Right lobe of liver (tissue), 6 donors: ENCODE measurements at places on chromosomes 16 and 17. TPM values are rescaled to one million over a fixed set of nuclear protein-coding genes. Genes with fewer than 3 reads are reported as not detected.

Gene SPATA22
- total RNA-seq = not detected

Gene CYB561
- 12.3 TPM for total RNA-seq

Gene MMP15
- 24.0 TPM for total RNA-seq

Gene SMIM5
- total RNA-seq = 0.26 TPM

Gene CBFA2T3
- total RNA-seq = 3.4 TPM

Gene ARL5C
- not detected for total RNA-seq

Gene TAC4
- total RNA-seq = not detected

Gene COL1A1
- 109 TPM for total RNA-seq

Gene NAGS
- total RNA-seq = 12.1 TPM

- no peak overlapping the region for H3K27ac ChIP-seq
- no peaks in the 10 kb centered on the region for H3K36me3 ChIP-seq
Observed at GRCh38 chr17:82890339-82890730, 50.5 kb upstream of the ZNF750 start.

GRCh38 chr17:82983510-82984248, 95.7 kb upstream of the METRNL start:
- no peak for DNase-seq
- H3K4me3 ChIP-seq = no peak overlapping the region
- no peaks in the 10 kb centered on the region for H3K36me3 ChIP-seq

- no peak overlapping the region for H3K27ac ChIP-seq
- H3K4me3 ChIP-seq = no peak overlapping the region
Observed at GRCh38 chr16:4805231-4805630, 2.8 kb upstream of the ROGDI start.

- H3K4me3 ChIP-seq = no peak overlapping the region
- H3K27ac ChIP-seq = no peak overlapping the region
- H3K36me3 ChIP-seq = no peaks in the 10 kb centered on the region
- H3K27me3 ChIP-seq = no peaks in the 10 kb centered on the region
Observed at GRCh38 chr17:17103160-17103559, 60.9 kb downstream of the MPRIP start.

- H3K27me3 ChIP-seq = no peaks in the 10 kb centered on the region
- DNase-seq = no peak
- H3K4me1 ChIP-seq = no peaks in the 10 kb centered on the region
- no peak overlapping the region for H3K4me3 ChIP-seq
- no peak overlapping the region for H3K27ac ChIP-seq
Observed at GRCh38 chr17:29061036-29061435, 18.1 kb downstream of the PIPOX start.

GRCh38 chr16:26220894-26221293, 529.1 kb downstream of the HS3ST4 start:
- H3K4me3 ChIP-seq = no peak overlapping the region
- no peak overlapping the region for H3K27ac ChIP-seq
- H3K4me1 ChIP-seq = no peaks in the 10 kb centered on the region
- H3K27me3 ChIP-seq = no peaks in the 10 kb centered on the region

- DNase-seq = no peak
- no peaks in the 10 kb centered on the region for H3K27me3 ChIP-seq
- no peak overlapping the region for H3K27ac ChIP-seq
Observed at GRCh38 chr16:84883301-84883700, 63.5 kb downstream of the CRISPLD2 start.

DNA sequence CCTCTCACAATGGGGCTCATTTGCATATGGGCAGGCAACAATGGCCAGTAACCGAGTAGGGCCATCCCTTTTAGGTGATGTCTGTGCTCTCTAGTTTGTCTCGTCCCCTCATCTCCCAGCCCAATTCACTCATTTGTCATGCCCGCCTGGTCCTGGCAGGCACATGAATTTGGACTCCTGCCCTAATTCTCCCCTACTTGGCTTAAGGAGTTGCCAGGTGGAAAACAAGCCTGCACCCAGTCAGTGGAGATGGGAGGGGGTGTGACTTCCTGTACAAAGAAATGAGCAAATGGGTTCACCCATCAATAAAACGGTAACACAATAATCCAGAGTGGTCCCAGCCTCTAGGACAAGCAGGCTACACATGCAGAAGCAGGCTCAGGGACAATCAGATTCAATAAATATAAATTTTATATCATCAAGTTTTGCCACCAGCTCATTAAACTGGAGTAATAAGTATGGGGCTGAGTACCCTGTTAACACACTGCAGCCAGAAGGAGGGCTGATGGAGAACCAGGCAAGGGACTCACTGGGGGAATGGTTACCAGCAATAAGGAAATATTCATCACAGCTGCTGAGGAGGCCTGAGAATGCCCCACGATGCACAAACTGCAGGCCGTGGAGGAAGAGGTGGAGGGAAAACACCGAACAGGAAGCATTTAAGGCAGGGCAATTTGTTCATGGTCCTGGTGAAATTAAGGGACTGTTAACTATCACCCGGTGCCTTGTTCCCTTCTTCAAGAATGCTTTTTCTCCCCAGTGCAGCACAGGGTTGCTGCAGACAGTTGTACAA, 84.4 kb upstream of the GPRC5B start:
- no peaks in the 10 kb centered on the region for H3K36me3 ChIP-seq
- H3K27me3 ChIP-seq = no peaks in the 10 kb centered on the region
- H3K27ac ChIP-seq = no peak overlapping the region
- H3K4me3 ChIP-seq = no peak overlapping the region

- H3K4me1 ChIP-seq = peaks cover 5% of the 10 kb centered on the region
- DNase-seq = peak; percentile 87
- H3K27ac ChIP-seq = no peak overlapping the region
- H3K27me3 ChIP-seq = no peaks in the 10 kb centered on the region
Observed at GRCh38 chr16:2977440-2977839, 2.8 kb downstream of the PKMYT1 start.

- H3K36me3 ChIP-seq = peaks cover 15% of the 10 kb centered on the region
- peaks cover 32% of the 10 kb centered on the region for H3K4me1 ChIP-seq
- no peak for DNase-seq
- no peaks in the 10 kb centered on the region for H3K27me3 ChIP-seq
- H3K4me3 ChIP-seq = no peak overlapping the region
Observed at GRCh38 chr17:73198201-73198929, 5.5 kb downstream of the COG1 start.

GRCh38 chr17:20225162-20226115, 216.3 kb downstream of the SPECC1 start:
- no peaks in the 10 kb centered on the region for H3K36me3 ChIP-seq
- H3K4me1 ChIP-seq = no peaks in the 10 kb centered on the region
- no peaks in the 10 kb centered on the region for H3K27me3 ChIP-seq
- no peak overlapping the region for H3K27ac ChIP-seq

GRCh38 chr17:82765371-82765770, 13.5 kb downstream of the TBCD start:
- no peaks in the 10 kb centered on the region for H3K27me3 ChIP-seq
- H3K27ac ChIP-seq = no peak overlapping the region
- H3K36me3 ChIP-seq = peaks cover 4% of the 10 kb centered on the region

- H3K4me3 ChIP-seq = no peak overlapping the region
- no peaks in the 10 kb centered on the region for H3K36me3 ChIP-seq
- DNase-seq = no peak
- no peaks in the 10 kb centered on the region for H3K27me3 ChIP-seq
Observed at GRCh38 chr17:67576471-67577115, 141.1 kb upstream of the NOL11 start.

GRCh38 chr17:48023400-48024148, 14.0 kb downstream of the COPZ2 start:
- H3K27me3 ChIP-seq = no peaks in the 10 kb centered on the region
- peaks cover 30% of the 10 kb centered on the region for H3K4me1 ChIP-seq
- DNase-seq = peak; percentile 90
- no peaks in the 10 kb centered on the region for H3K36me3 ChIP-seq
- peak overlapping the region; percentile 37 for H3K4me3 ChIP-seq
- no peak overlapping the region for H3K27ac ChIP-seq
